Activated CD4-positive, CD25-positive, alpha-beta regulatory T cell (primary cell): ENCODE measurements at places on chromosomes 13 and 19.

DNA sequence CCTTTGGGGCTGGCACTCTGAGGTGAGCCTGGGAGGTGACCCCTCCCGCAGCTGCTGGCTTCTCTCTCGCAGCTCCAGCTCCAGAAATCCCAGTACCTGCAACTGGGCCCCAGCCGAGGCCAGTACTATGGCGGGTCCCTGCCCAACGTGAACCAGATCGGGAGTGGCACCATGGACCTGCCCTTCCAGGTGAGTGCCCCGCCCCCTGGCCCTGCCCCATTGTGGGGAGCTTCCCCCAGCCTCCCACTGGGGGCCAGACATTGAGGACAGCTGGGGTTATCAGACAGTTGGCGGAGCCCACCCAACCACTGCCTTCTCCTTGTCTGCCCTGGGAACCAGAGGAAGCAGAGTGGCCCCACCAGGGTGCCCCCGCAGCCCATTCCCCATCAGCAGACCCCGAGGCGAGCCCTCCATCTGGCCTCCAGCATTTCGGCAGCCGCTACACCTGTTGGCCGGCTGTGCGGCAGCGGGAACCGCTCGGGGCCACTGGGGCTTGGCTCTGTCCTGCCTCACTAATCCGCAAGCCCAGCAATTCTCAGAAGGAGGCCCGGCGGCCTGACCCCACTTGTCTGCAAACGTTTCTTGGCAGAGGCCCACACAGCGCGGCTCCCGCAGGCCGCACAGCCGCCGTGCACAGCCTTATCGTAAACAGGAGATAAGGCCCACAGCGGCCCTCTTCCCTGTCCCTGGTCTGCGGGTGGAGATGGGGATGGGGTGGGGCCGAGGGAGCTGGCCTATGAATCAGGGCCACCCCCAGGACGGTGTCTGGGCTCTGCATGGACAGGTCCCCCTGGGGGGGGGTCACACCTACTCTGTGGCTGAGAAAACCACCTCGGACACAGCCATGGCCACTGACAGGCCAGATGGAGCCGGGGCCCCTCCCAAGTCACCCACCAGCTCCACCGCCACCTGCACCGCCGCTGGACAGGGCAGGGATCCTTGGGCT lies 48.0 kb downstream of the COMP start:
- no peak for DNase-seq

GRCh38 chr19:32199501-32200040 lies 145.8 kb upstream of the ZNF507 start:
- no peak for DNase-seq

GRCh38 chr13:84366506-84366905 lies 484.2 kb upstream of the SLITRK1 start:
- DNase-seq: no peak

DNA sequence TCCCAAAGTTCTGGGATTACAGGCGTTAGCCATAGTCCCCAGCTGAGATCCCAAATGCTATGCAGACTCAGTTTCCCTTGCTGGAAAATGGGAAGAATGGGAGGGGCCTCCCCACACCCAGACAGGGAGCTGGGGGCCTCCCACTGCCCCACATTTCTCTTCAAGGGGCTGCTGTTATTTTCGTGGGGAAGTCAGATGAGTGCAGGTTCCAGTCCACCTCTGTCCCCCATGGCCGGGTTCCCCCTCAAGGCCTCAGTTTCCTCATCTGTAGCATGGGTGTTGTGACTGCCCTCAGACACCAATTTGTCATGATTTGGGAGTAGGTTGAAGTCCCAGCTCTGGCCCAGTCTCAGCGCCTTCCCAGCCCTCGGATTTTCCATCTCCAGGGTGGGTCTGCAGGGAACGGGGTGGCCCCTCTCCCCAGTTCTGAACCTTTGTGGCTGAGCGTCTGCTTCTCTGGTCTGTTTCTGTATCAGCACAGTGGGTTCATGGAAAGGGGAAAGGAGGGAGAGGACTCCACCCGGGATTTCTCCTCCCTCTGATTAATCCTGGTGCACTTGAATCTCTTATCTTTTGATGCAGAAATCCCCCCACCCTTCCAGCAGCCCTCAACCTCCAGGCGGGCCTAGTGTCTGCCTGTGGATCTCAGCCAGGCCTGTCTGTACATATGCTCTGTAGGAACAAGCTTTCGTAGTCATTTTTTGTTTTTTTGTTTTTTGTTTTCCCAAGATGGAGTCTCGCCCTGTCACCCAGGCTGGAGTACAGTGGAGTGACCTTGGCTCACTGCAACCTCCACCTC lies 12.2 kb downstream of the NFIC start:
- DNase-seq: no peak

DNA sequence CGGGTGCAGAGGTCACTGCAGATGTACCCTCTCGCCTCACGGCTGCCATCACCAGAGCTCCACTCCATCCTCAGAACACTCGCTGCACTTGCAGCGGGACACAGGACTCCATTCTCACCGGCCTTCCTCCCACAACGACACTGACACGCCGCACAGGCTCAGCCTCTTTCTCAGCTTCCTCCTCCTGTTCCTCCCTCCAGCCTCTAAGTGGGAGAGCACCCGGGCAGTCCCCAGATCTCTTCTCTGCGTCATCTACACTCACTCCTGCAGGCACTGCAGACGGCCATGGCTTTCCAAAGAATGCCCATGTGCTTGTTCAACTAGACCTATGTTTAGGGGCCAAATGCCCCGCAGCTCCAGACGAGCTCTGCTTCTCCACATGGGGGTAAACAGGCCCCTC lies 14.3 kb upstream of the FKRP start:
- no peak for DNase-seq

DNA sequence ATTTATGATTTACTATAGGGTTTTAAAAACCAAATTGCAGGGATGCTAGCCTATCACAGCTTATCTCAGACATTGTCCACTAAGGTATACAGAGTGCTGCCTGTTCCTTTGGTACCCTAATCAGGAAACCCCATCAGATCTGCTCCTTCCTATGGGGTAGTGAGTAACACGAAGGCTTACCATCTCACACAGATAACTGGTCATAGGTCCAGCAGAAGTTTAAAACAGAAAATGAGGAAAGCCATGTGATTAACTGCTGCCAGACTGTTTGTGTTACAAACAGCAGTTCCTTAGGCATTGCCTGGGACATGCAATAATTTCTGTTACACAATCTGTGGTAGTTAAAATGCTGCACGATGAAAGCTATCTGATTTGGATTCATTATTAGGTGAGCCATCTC lies 53.5 kb upstream of the ALOX5AP start:
- DNase-seq: no peak

- DNase-seq: no peak
Observed at GRCh38 chr13:52319876-52320275, 86.1 kb downstream of the THSD1 start.

- DNase-seq: no peak
Observed at GRCh38 chr19:35307931-35308330, 16.0 kb downstream of the MAG start.

- no peak for DNase-seq
Observed at GRCh38 chr13:111385183-111385857, 64.9 kb downstream of the TEX29 start.

DNA sequence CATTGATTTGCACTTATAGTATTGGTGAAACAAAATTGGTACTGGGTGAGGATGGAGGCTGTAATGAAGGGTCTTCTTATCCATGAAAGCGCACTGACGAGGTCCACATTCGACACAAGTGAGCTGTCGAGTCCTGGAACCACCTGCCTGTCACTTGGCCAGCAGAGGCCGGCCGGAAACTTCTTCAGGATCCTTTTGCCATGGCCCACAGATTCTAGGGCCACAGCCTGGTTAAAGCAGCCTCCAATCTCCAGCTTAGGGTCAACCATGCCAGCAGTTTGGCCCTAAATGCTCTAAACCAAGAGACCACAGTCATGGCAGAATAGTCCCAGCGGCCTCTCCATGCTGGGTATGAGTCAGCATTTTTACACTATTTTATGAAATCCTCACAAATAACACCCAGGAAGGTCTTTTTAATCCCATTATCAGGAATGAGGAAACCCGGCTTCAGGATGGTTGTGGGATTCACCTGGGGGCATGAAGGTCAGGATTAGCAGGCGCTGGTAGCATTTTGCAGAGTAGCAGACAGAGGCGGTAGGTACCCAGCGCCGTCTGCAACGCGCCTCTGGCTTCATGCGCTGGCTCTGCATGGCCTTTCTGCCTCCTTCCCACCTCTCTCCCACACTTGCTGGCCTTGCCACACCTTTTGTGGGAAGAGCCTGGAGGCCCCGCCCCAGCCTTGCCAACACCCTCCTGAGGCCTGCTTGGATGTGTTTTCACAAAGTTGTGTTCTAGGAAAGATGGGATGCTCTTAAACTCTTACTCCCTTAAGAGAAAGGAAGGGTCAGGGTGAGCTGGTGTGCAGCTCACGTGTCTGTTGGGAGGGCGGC lies 15.2 kb downstream of the GAS6 start:
- DNase-seq: no peak

DNA sequence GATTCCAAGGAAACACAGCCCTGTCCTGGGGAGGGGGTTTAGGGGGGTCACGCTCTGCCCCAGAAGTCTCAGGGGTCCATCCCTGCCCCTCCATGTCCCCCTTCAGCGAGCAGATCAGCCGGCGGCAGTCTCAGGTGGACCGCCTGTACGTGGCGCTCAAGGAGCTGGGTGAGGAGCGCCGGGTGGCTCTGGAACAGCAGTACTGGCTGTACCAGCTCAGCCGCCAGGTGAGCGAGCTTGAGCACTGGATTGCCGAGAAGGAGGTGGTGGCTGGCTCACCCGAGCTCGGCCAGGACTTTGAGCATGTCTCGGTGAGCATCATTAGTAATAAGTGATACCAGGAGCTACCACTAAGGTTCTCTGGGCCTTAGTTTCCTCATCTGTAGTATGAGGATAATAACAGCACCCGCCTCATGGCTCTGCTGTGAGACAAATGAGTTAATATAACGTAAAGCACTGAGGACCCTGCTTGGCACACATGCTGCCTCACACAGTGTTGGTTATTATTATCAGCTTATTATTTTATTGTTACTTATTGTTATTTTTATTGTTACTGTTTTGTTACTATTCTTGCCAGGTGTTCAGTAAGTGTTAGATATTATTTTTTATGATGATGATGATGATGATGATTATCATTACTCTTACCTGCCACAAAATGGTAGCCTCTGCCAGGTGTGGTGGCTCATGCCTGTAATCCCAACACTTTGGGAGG lies 20.5 kb upstream of the SHKBP1 start:
- no peak for DNase-seq

GRCh38 chr13:65937251-65937650 lies 1292.9 kb downstream of the PCDH9 start:
- DNase-seq: no peak

DNA sequence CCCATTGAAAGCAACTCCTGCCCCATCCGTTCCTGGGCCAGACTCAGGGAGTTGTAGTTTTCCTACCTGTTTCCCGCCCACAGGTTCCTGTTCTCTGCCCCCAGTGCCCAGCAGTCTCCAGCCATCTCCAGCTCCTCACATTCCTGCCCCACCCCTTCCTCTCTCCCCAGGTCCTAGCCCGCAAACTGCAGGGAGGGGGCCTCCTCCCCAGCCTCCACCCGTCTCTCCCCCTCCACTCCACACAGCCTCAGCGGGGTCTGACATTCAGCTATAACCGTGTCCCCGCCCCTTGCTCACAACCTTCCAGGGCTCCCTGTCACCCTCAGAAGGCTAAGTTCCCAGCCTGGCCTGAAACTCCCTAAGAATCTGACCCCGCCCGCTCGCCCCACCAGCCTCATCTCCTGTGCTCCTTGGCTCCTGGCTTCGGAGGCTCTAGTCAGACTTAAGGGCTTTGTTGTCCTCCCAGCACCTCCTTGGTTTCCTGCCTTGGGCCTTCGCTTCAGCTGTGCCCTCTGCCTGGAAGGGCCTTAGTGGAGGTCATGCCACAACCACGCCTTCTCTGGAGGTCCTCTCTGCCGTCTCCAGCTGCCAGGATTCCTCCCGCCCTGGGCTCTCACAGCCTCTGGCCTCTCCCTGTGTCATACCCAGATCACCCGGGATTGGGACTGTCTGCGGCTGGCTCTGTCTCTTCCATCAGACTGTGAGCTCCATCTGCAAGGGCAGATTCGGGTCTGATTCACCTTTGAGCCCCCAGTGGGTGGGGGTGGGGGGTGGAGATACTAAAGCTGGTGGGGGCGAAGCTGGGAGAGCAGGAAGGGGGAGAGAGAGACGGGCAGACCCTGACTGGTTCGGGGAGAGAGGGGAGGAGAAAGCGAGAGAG lies 5.1 kb upstream of the SPACA6 start:
- DNase-seq: no peak

- DNase-seq: no peak
Observed at GRCh38 chr19:51020988-51021651, 1.6 kb upstream of the KLK10 start.

- no peak for DNase-seq
Observed at GRCh38 chr13:45850027-45850613, 1.4 kb downstream of the SIAH3 start.

GRCh38 chr19:35231956-35232645 lies 3.6 kb upstream of the FAM187B start:
- no peak for DNase-seq

GRCh38 chr13:27821566-27821965 lies 29.3 kb downstream of the GSX1 start:
- no peak for DNase-seq

GRCh38 chr19:42068361-42068755 lies 1.6 kb downstream of the GRIK5 start:
- no peak for DNase-seq

- no peak for DNase-seq
Observed at GRCh38 chr13:73103238-73103637, 44.4 kb downstream of the KLF5 start.

- no peak for DNase-seq
Observed at GRCh38 chr19:4016486-4016885, 8.9 kb downstream of the PIAS4 start.

DNA sequence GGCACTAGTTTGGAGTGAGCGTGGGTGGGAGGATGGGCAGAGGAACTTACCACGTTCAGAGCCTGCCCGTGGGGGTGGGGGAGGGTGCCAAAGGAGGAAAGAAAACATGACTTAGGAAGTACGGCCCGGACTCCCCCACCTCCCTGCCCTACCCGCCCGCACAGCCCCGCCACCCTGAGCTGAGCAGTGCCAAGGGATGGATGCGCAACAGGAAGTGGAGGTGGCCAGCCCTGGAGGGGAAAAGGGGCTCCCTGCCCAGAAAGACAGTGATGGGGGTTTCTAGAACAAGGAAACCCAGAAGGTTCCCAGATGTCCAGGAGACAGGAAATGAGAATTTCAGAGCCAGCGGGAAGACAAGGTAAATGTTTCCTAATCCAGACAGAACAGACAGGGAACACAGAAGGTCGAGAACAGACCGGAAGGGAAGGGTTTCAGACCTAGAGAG lies 6.3 kb downstream of the TEAD2 start:
- DNase-seq: no peak

DNA sequence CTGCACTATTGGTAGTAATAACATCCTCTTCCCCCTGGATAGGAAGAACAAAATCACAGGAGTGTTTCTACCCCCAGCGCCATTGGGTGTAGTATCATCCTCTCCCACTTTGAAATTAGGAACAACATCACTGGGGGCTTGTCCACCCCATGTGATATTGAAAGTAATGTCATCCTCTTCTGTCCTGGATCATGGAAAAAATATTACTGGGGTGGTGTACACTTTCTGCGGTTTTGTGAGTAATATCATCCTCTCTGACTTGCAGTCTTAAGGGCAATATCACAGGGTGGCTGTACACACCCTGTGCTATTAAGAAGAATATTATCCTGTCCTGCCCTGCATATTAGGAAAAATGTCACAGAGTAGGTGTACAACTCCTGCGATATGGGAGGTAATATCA lies 4.9 kb upstream of the RGCC start:
- no peak for DNase-seq

- DNase-seq: no peak
Observed at GRCh38 chr19:39196860-39197562, at the start of gene NCCRP1. Gene NCCRP1, plus strand, starts transcription at chr19:39196964. Its CDS starts 19 bp downstream, at chr19:39196983.

- no peak for DNase-seq
Observed at GRCh38 chr13:79374578-79374977, 31.5 kb downstream of the RBM26 start.
